ENCODE measurements at places on chromosomes 4 and X. TPM values are rescaled to one million over a fixed set of nuclear protein-coding genes. Genes with fewer than 3 reads are reported as not detected.

VEGFC gene
- 12.6 TPM for total RNA-seq

SCRG1 gene
- total RNA-seq, result not detected

SLC2A9 gene
- total RNA-seq, result 7.5 TPM

BEX3 gene
- total RNA-seq, result 80.8 TPM

TBC1D8B gene
- total RNA-seq, result 9.1 TPM

AKAP4 gene
- total RNA-seq, result not detected

SOD3 gene
- 106 TPM for total RNA-seq

TBX22 gene
- not detected for total RNA-seq

SPINK2 gene
- total RNA-seq, result not detected

NPY5R gene
- total RNA-seq, result 3.6 TPM

PPEF1 gene
- total RNA-seq, result not detected

TRIM75 gene
- total RNA-seq, result not detected

FAM149A gene
- 11.7 TPM for total RNA-seq

SSX3 gene
- total RNA-seq, result not detected

NWD2 gene
- 0.22 TPM for total RNA-seq

AVPR2 gene
- total RNA-seq, result 3.4 TPM

CT45A3 gene
- total RNA-seq, result not detected

NDUFC1 gene
- total RNA-seq, result 28.8 TPM

PLP1 gene
- 1.3 TPM for total RNA-seq

SSX5 gene
- total RNA-seq, result not detected

DRD5 gene
- not detected for total RNA-seq

RASSF6 gene
- total RNA-seq, result not detected

HPGD gene
- 80.6 TPM for total RNA-seq

SPATA4 gene
- total RNA-seq, result not detected

EREG gene
- 2.9 TPM for total RNA-seq

CYSLTR1 gene
- 8.5 TPM for total RNA-seq

TXK gene
- 1.5 TPM for total RNA-seq

PAGE1 gene
- not detected for total RNA-seq

FHDC1 gene
- 0.57 TPM for total RNA-seq

EDA gene
- total RNA-seq, result 6.8 TPM

DCAF8L2 gene
- not detected for total RNA-seq

RXFP1 gene
- total RNA-seq, result not detected

PRSS12 gene
- total RNA-seq, result not detected

GPM6B gene
- 9.7 TPM for total RNA-seq

C4orf50 gene
- total RNA-seq, result 0.16 TPM

FRMD7 gene
- total RNA-seq, result not detected

CT83 gene
- total RNA-seq, result not detected

MAGEE2 gene
- total RNA-seq, result not detected

HTATSF1 gene
- total RNA-seq, result 99.8 TPM

PNMA6A gene
- 1.1 TPM for total RNA-seq

FRMPD4 gene
- not detected for total RNA-seq

USP17L12 gene
- not detected for total RNA-seq

ITM2A gene
- total RNA-seq, result 110 TPM

CDX4 gene
- not detected for total RNA-seq

F8 gene
- total RNA-seq, result 49.4 TPM

CA5B gene
- total RNA-seq, result 12.4 TPM

POU3F4 gene
- total RNA-seq, result not detected

NAA11 gene
- not detected for total RNA-seq
